Spinal cord (tissue), 10 donors: ENCODE measurements at places on chromosomes 7 and 10. TPM values are rescaled to one million over a fixed set of nuclear protein-coding genes. Genes with fewer than 3 reads are reported as not detected.

Gene HOXA11
- not detected for total RNA-seq

DNA sequence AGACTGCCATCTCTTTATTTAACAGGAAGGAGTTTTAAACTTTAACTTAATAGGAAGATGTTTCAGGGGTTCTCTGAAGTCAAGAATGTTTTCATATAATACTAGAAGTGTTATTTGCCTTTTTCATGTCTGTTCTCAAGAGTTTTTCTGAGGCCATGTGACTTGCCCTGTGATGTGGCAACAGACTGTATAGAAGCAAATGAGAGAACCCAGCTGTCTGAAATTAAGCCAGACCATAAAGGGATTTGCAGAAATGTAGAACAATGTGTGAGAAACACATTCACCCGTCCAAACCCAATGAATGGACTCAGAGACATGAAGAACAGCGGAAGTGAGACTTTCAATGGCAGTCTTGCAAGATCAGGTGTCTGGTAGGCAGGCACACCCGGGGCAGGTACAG lies 23.8 kb downstream of the MAPK8 start:
- DNase-seq, result no peak
- no peaks in the 10 kb centered on the region for H3K27me3 ChIP-seq
- H3K4me1 ChIP-seq, result no peaks in the 10 kb centered on the region
- H3K36me3 ChIP-seq, result peaks cover 7% of the 10 kb centered on the region
- no peak overlapping the region for H3K27ac ChIP-seq
- H3K4me3 ChIP-seq, result no peak overlapping the region

DNA sequence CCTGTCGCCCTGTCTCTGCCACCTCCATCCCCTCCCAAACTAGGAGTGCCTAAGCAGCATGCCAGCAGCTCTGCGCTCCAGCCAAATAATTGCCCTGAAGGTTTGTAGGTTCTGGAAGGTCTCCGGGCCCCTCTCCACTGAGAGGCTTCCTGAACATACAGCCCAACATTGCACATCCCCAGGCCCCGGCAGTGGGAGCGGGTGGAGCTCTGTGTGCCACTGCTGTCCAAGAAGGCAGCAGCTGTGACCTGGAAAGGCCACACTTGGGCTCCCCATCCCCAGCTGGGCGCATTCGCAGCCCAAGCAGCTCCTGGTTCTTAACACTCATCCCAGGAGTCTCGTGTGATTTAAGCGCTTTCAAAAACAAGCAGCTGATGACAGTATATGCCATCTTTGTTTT lies 95.7 kb downstream of the COL13A1 start:
- DNase-seq, result no peak
- H3K27ac ChIP-seq, result no peak overlapping the region
- H3K4me3 ChIP-seq, result no peak overlapping the region

GRCh38 chr7:156668130-156668741 lies 27.7 kb downstream of the RNF32 start:
- peaks cover 18% of the 10 kb centered on the region for H3K36me3 ChIP-seq
- H3K4me3 ChIP-seq, result no peak overlapping the region
- H3K4me1 ChIP-seq, result no peaks in the 10 kb centered on the region
- no peak for DNase-seq
- no peak overlapping the region for H3K27ac ChIP-seq

- no peaks in the 10 kb centered on the region for H3K36me3 ChIP-seq
- H3K4me1 ChIP-seq, result no peaks in the 10 kb centered on the region
- H3K27ac ChIP-seq, result no peak overlapping the region
- no peak for DNase-seq
- no peak overlapping the region for H3K4me3 ChIP-seq
Measured at GRCh38 chr10:25694206-25694933, 239.7 kb upstream of the MYO3A start.

GRCh38 chr10:75080554-75080953 lies 30.9 kb upstream of the SAMD8 start:
- H3K4me1 ChIP-seq, result no peaks in the 10 kb centered on the region
- H3K4me3 ChIP-seq, result no peak overlapping the region
- no peaks in the 10 kb centered on the region for H3K27me3 ChIP-seq
- H3K27ac ChIP-seq, result no peak overlapping the region

DNA sequence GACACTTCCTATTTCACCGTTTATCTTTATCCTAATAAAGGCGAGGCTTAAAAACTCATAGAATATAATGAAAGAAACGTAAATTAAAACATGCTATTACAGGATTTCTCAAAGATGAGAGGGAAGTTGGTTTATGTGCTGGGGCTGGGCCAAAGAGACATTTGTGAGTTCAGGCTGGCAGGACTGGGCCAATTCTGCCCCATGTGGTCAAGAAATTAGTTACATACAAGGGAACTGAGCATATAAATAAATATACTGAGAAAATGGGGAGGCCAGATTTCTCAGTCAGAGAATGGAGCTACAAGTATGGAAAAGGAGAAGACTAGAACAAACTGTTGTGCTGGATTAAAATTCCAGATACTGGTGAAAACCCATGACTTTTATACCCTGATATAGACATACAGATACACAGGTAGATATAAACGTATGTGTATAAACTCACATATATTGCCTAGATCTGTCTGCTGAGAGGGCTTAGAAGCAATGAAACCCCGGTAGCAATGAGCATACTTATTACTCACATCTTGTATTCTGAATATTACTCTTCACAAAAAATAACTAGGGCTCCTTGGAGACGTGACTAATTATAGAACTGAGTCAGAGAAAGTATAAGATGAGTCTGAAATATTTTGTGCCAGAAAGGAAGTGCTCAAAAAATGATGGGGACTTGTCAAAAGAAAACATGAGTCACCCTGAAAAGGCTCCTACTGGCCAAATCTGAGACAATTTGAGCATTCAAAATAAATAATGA lies 155.7 kb upstream of the FGFR2 start:
- DNase-seq, result no peak
- H3K27ac ChIP-seq, result no peak overlapping the region
- H3K36me3 ChIP-seq, result no peaks in the 10 kb centered on the region
- H3K27me3 ChIP-seq, result no peaks in the 10 kb centered on the region
